ENCODE measurements at places on chromosomes 6 and 20.
A peak's percentile ranks its signal among the peaks of the same experiment; 100 is the strongest.

- DNase-seq: no peak
Measured at GRCh38 chr6:53910834-53911233, 116.0 kb downstream of the LRRC1 start.

DNA sequence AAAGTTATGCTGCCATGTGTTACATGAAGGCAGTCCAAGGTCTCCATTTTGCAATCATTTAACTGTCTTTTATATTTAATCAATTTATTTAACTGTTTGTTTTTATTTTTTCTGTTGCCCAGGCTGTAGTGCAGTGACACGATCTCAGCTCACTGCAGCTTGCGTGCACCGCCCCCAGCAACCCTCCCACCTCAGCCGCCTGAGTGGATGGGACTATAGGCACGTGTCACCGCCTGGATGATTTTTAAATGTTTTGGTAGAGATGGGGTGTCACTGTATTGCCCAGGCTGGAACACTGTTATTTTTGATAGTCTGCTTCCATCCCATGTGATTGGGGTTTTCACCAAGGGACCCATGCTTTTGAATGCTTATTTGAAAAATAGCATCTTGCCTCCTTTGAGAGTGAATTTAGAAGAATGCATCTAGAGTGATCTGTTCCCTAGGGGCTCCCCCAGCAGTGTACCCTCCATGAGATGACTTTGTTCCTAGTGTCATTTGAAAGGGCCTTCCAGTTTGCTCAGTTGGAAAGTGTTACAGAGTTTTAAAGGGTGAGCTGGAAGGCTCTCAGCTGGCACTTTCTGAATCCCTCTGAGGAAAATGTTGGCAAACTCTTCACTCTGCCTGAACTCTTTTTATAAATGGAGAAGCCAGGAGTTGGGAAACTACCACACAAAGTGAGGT, 143.4 kb downstream of the JARID2 start:
- no peak for DNase-seq

DNA sequence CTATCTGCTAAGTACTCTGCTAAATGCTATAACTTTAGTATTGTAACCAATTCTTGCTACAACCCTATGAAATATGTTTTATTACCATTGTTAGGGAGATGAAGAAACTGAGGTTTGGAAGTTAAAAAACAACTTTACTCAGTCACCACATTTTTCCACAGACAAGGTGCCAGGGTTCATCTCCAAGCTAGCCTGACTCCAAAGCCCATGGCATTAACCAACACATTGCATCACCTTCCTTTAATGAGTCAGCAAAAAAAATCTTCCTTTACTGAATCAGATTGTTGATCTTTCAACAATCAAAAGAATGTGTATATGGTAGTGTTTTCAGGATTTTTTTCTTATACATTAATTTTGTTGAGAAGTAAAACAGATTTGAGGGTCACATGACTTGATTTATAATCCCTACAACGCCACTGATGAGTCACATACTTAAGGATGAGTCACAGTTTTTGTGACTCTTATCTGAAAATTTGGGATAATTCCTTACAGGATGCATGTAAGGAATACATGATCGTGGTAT, 41.5 kb downstream of the MAN1A1 start:
- no peak for DNase-seq

DNA sequence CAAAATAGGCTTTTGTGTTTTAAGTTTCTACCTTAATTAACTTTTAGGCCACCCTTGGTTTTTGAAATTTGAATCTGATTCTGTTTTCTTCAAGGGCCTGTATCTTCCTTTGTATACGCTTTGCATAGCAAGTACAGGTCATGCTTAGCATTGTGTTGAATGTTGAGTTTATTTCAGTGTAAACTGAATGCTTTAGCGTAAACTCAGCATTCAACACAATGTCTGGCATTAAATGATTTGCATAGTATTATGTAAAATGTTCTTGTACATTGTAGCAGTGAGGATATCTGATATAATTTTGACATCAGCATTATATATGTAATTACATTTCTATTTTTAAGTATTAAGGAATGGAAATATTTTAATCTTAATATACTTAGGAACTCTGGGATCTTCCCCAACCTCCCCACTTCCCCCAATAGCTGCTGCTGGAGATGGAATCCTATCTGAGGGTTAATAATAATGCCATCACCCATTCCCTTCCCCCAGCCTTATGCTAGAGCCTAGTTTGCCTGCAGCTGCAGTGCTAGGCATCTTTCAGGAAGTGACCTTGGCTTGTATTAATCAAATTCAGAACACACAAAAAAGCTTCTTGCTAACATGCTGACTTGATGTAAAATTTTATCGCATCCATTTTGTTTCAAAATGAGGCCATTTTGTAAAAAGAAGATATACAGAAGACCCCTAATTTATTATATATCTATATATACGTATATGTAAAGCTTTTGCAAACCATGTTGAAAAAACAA, 73.1 kb downstream of the NCOA3 start:
- no peak for DNase-seq

- no peak for DNase-seq
Measured at GRCh38 chr20:9353916-9354276, 160.5 kb upstream of the LAMP5 start.

GRCh38 chr20:17955302-17955701, 13.3 kb downstream of the SNX5 start:
- DNase-seq: no peak

GRCh38 chr20:31843288-31843687, 2.1 kb downstream of the FOXS1 start:
- no peak for DNase-seq

GRCh38 chr20:62310757-62311121, 7.9 kb downstream of the ADRM1 start:
- no peak for DNase-seq

DNA sequence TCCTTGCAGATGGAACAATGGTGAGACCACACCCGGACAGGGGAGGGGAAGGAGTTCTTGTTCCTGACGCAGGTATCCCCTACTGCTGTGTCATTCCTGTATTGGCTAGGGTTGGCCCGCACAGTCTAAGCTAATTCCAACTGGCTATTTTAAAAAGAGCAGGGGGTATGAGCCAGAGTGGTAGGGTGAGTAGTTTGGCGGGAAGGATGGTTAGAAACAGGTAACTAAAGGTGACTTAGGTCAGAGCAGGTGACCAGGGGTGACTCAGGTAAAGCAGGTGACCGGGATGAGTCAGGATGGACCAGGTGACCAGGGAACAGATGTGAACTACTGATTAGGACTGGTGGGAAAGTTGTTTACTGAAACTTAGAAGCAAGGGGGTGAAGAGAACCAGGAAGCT, 58.0 kb downstream of the ZNF292 start:
- DNase-seq: no peak

DNA sequence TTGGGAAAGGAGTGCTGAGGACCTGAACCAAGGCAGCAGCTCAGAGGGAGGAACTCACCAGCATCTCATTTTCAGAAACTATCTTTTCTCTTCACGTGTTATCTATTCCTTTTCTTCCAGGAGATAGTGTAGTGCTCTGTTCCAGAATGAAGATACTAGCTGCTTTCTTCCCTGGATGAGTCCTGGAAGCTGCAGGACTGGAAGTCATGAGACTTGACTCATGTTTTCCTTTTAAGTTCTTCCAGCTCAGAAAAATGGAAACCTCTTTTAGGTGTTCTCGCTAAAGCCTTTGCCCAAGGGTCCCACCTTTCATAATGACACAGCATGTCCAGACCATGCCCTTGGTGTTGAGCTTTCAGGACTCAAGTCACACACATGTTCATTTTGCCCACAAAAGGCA, 106.7 kb downstream of the UNC5CL start:
- no peak for DNase-seq

- DNase-seq: no peak
Measured at GRCh38 chr20:48092596-48093280, 307.5 kb upstream of the SULF2 start.

DNA sequence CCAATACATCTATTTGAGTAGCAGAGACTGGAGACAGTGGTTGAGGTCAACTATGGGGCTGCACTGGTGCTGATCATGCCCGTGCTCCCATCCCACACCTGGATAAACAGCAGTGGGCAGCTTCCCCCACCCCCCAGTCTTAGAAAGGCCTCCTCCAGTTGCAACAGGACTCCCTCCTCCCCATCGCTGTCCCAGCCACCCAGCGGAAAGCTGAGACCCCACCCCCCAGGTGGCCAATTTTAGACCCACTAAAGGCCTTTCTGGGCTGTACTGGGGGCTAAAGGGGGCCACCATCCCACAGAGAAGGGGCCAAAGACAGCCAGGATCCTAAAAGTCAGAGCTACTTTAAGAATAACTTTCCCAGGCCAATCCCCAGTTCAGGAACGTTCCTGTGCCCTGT, 1.2 kb upstream of the SSTR4 start:
- DNase-seq: no peak

DNA sequence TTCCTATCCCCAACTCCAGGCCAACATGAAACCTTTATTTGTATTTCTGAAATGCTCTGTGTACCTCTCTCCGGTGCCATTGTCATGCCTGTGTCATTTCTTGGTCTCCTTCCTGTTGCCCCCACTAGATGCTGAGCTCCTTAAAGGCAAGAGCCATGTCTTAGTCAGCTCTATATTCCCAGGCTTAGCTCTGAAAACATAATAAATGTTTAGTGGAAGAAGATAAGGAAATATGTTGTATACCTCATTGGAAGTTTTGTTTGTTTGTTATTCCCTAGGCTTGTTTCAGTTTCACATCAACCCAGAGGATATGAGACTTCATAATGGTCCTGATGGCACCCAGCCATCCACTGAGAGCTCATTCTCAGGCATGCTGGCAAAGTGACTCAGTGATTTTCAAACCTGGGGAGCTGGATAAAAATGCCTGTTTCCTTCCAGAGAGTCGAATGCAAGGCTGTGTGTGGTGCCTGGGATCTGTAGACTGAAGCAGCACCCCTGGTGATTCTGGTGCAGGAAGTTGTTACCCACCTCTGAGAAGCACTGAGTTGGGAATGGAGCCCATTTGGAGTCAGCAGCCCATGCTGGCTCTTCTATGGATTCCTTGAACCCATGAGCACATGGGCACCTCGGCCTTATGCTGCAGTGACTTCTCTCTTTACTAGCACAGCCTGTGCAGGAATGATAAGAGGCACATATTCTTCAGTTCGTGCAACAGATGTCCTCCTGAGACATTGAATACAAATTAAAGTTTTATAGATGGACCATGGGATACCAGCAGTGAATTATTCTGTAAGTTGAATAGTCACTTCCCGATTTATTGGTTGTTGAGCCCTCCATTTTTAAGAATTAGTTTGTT, 205.2 kb downstream of the FARS2 start:
- no peak for DNase-seq

DNA sequence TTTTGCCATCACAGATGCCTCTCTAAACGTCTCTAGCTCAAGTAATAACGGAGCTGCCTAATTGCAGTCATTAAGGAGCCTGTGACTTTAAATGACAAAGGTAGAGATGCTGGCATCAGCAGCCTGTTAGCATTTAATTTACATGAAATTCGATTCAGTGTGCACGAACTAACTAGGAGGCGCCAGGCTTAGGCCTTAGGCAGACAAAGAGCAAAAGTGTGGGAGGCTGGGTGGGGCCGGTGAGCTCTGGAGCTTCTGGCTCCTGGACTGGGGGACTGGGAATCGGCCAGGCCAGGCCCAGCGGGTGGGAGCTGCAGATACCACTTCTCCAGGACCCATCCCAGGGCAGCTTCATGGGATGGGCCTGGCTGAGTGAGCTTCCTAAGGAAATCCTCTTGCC, 170.0 kb upstream of the AGPAT4 start:
- no peak for DNase-seq

GRCh38 chr20:49819702-49820101, 7.1 kb downstream of the SLC9A8 start:
- no peak for DNase-seq

GRCh38 chr6:110180228-110181008, at the start of gene CDC40:
TSS of gene CDC40 (plus strand) at chr6:110180427. CDS start at chr6:110180445, 18 bp downstream.
- peak; percentile 25 for DNase-seq

DNA sequence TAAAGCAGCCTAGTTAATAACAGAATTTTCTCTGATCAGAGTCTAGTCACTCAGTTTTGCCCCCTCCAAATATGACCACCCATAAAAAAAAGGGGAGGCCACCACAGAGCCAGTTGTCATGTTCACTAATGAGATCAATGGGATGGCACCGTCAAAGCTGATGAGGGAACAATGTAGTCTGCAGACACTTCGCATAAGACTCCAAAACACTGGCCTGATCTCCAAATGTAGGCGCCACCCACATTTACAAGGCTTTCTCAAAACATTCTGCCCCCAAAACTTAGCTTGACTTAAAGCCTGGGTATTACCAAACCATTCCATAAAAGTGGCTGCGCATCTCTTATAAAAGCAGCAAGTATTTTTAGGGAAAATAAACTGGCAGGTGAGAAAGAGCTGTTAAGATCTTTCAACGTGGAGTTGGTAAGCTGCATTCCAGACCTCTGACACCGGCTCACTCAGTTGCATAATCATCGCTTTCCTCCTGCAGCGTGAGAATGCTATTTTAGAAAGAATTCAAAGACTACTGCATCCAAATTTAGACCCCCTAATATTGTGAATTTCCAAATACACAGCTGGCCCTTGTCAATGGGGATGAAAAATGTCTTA, 59.3 kb downstream of the TBC1D7 start:
- no peak for DNase-seq

- DNase-seq: no peak
Measured at GRCh38 chr6:35017411-35018181, 123.5 kb downstream of the TCP11 start.

GRCh38 chr20:41165001-41165882, 27.9 kb downstream of the PLCG1 start:
- DNase-seq: no peak

- no peak for DNase-seq
Measured at GRCh38 chr6:15481390-15482291, 181.2 kb downstream of the DTNBP1 start.

- DNase-seq: no peak
Measured at GRCh38 chr20:16474363-16474762, 98.9 kb downstream of the KIF16B start.

DNA sequence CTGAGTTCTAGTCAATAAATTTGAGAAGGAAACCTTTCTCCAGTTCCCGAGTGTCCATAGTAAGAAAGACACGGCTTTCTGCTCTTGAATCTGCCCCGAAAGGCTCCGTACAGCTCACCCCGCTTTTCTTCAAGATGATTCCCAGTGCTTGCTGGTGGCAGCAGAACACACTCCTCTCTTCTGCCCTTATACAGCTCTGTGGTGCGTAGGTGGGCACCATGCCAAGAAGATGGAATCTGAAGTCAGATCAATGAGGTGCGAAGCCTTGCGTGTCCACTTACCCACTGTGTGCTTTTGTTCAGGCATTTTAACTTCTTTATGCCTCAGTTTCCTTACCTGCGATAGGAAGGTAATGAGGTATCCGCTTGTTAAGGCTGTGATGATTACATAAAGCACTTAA, 142.2 kb downstream of the WDR27 start:
- DNase-seq: no peak

DNA sequence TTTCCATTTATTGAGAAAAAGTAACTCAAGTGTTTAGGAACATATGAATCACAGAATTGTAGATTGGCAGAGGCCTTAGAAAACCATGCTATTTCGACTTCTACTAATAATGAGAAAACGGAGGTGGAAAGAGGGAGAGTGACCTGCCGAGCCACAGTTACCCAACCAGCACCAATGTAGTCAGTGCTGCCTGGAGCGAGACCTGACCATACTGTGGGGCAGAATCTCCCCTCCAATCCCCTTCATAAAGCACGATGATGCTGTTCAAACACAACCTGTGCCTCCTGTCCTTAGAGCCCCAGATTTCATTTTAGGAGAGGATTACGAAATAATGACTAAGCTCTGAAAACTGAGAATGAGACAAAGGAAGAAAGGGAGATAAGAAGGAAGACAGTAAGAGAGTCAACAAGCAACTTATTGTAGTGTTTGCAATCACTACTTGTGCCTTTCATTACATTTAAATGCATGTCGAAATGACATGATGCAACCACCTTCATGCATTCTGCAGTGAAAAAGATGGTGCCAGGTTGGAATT, 70.6 kb downstream of the ATXN1 start:
- DNase-seq: no peak

Measured in activated T-helper 1 cell treated with Interleukin-2 at 50 U/mL for 16 hours (primary cell).